ENCODE measurements at places on chromosomes 3 and 15.

DNA sequence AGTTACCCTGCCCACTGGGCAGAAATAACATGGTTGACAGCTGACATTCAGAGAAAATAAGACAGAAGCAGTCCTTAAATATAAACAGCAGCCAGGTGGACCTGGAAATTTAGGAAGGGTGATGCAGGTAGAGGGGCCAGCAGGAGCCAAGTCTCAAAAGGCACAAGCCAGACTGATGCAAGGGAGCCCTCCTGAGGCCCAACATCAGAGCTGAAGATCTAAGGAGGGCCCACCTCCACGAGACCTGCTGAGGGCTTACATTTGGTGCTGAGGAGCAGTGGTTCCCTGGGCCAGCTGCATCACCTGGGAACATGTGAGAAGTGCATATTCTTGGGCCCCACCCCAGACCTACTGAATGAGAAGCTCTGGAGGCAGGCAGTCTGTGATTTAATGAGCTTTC lies 105.5 kb upstream of the TRIM42 start:
- no peak for DNase-seq

GRCh38 chr15:25971053-25971452 lies 107.9 kb upstream of the ATP10A start:
- no peak for DNase-seq

DNA sequence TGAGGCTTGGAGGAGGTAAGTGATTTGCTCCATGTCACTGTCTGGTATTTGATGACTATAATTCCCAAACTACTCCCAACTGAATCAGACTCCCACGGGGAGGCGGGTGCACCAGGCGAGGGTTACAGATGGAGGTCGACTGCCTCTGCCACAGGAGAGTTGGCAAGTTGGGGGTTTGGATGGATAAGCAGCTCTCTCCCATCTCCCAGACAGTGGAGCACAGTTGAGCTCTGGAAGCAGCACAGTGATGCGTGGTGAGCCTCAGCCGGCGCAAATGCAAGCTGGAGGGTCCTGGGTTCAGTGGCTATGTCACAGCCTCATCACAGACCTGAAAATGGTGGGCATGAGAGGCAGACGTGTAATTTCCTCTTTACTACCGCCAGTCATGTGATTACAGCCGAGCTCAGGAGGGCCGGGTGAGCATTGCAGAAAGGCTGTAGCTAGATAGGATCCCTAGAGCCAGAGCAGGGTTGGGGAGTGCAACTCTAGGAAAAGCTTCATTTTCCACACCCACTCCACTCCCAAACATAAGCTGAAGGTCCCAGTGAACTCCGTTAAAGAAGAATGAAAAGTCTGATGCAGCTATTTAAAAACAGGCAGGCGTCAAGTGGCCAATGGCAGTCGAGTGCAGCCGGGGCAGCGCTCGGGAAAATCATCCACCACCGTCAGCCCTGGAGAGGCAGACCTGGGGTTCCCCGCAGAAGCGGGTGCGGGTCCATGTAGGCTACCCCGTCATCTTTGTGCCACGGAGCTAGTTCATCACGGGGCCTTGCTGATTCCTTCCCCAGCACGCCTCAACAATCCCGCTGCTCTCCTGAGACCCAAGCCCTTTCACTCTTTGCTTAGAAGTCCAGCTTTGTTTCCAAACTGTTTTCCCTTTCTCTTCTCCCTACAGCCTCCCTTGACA lies 33.3 kb upstream of the VPS8 start:
- no peak for DNase-seq

GRCh38 chr3:159887168-159887567 lies 101.5 kb upstream of the IL12A start:
- DNase-seq, result no peak

DNA sequence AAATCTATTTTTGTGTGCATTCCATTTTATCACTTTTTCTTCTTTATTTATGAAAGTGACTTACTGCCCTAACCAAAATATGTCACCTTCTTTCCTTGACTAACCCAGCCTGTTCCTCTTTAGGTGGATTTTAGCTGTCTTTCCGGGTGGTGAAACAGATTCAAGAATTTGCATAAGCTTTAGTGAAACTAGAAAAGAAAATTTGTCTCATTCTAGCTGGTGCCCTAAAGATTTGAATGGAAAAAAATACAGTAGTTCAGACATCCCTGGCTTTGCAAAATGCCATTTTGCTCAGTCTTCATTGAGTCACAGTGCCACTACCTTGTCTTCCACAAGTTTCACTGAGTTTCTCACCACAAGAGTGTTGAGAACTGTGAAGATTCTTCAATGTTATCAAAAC lies 28.2 kb upstream of the CCDC50 start:
- no peak for DNase-seq

GRCh38 chr15:25368850-25369249 lies 70.0 kb downstream of the UBE3A start:
- no peak for DNase-seq

GRCh38 chr15:63506537-63507035 lies 2.2 kb downstream of the USP3 start:
- no peak for DNase-seq

- no peak for DNase-seq
Observed at GRCh38 chr3:133211449-133211848, 173.3 kb downstream of the TMEM108 start.

DNA sequence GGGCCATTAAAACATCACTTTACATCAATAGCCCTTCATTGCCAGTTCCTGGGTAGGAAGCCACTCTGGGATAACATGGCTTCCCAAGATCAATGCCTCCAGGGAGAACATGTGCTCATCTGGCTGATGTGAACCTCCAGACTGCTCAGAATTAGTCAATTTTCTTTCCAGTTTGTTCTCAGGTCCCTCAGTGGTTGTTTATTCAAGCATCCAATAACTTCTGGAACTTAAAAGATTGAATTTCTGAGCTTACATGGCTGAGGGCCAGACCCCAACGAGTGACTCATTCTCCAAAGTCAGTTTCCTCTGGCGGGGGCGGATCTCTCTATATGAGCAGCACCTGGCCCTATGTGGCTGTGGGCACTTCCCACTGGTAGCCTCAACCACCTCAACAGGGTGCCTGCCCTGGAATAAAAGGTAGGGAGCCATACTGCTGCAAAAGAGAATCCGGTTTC lies 34.0 kb downstream of the LYZL4 start:
- DNase-seq, result no peak

GRCh38 chr15:51837792-51838251 lies 8.4 kb downstream of the TMOD3 start:
- no peak for DNase-seq

DNA sequence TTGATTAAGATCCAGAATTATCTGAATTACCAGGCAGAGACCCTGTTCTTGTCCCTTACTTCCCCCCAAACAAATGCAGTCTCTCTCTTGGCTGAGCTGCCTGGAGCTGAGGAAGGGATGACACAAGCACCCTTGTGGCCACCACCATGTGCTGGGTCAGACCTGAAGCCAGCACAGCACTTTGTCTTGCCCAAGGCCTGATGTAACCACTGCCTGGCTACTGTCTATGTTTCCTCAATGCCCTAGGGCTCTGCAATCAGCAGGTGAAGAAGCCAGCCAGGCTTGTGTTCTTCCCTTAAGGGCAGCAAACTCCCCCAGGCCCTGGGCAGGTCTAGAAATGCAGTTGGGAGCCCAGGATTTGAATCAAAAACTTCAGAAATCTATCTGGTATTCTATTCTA lies 15.8 kb upstream of the CASR start:
- no peak for DNase-seq

GRCh38 chr15:70643106-70643782 lies 120.1 kb downstream of the UACA start:
- DNase-seq, result no peak

GRCh38 chr15:71044006-71044405 lies 71.3 kb upstream of the THSD4 start:
- DNase-seq, result no peak

- no peak for DNase-seq
Observed at GRCh38 chr3:156811089-156811862, 14.9 kb upstream of the LEKR1 start.

- DNase-seq, result no peak
Observed at GRCh38 chr15:96327155-96327741, 3.3 kb upstream of the NR2F2 start.

DNA sequence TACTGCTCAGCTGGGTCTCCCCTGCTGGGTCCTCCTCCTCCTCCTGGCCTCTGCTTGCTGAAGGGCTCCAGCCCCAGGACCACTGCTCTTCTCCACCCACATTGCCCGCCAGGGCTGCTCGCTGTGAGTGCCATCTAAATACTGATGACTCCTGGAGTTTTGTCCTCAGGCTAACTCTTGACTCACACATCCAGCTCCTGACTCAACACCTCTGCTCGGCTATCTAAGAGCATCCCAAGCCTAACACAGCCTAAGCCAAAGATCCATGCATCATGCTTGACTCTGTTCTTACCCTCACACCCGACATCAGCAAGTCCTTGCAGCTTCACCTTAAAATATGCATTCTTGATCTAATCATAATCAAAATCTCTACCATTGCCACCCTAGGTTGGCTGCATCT lies 260.2 kb downstream of the KLF13 start:
- no peak for DNase-seq

- DNase-seq, result peak; percentile 25
Observed at GRCh38 chr3:58661836-58662420, 4.6 kb downstream of the FAM3D start.

- DNase-seq, result no peak
Observed at GRCh38 chr3:44632193-44632592, 7.4 kb downstream of the ZNF197 start.

DNA sequence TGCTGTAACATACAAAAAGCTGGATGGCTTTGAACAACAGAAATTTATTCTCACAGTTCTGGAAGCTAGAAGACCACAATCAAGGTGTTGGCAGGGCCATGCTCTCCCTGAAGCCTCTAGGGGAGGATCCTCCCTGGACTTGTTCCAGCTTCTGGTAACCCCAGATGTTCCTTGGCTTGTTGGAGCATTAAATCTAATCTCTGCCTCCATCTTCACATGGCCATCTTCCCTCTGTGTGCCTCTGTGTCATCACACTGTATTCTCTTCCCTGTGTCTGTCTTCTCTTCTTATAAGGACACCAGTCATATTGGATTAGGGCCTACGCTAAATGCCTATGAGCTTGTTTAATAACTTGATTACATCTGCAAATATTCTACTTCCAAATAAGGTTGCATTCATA lies 109.5 kb downstream of the STAG1 start:
- no peak for DNase-seq

GRCh38 chr3:49869525-49870126 lies at the start of gene CAMKV:
CAMKV (minus strand) TSS chr3:49869906; CDS start chr3:49862388, 7,518 bp downstream.
- no peak for DNase-seq

GRCh38 chr15:78006567-78007205 lies 70.8 kb downstream of the TBC1D2B start:
- DNase-seq, result no peak

DNA sequence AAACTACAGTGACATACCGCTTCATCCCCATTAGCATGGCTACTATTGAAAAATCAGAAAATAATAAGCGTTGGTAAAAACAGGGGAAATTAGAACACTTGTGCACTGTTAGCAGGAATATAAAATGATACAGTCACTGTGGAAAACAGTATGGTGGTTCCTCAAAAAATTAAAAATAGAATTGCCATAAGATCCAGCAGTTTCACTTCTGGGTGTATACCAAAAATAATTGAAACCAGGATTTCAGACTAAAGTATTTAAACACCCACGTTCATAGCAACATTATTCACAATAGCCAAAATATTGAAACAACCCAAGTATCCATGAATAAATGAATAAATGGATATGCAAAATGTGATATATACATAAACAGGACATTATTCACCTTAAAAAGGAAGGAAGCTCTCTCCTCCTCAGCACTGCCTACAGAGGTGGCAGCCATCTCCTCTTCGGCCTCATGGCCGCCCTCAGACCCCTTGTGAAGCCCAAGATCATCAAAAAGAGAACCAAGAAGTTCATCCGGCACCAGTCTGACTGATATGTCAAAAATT lies 34.1 kb downstream of the NGLY1 start:
- no peak for DNase-seq

GRCh38 chr3:39110041-39110639 lies 2.7 kb downstream of the TTC21A start:
- peak; percentile 34 for DNase-seq

DNA sequence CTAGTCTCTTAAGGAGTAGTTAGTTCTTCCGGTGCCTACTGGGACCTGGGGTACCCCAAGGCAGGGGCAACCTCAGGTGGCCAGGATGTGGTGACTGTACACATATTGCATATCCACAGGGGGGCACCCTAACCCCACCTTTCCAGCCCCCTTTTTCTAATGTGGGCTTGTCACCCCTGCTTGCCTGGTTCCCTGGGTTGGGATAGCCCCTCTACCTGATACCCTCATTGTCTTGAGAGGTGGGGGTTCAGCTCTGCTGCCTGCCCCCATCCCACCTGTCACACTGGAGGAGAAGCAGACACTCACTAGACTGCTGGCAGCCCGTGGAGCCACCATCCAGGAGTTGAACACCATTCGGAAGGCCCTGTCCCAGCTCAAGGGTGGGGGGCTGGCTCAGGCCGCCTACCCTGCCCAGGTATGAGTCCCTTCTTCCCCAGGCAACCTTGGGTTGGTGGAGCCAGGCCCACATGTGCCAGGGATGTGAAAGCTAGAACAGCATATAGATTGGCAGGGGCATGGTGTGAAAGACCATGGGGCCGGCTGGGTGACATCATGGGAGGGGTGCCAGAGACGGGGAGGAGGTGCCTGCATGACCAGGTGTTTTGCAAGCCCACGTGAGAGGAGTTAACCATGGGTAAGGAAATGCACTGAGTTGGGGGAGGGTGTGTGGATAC lies 4.0 kb downstream of the GLYCTK start:
- DNase-seq, result peak; percentile 61

- DNase-seq, result no peak
Observed at GRCh38 chr3:55891106-55891505, 404.0 kb upstream of the WNT5A start.
